ENCODE measurements at places on chromosomes 7 and 10.
A peak's percentile ranks its signal among the peaks of the same experiment; 100 is the strongest.

GRCh38 chr7:136687693-136688322 lies 180.6 kb upstream of the CHRM2 start:
- DNase-seq: peak; percentile 11

DNA sequence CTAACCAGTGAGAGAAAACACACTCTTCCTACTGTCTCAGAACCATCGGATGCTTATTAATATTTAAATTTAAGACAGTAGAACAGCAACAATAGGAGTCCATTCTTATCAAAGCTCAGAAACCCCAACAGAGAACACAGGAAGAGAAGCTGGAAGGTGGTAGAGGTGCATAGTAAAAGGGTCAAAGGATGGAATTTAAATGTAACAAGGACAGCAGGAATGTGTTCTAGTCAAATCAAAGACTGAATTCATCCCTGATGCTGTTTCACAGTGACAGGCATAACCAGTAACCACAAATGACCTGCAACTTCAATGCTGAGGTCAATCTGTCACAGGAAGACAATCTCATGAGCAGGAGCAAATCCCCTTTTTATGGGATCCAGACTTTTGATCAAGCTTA lies 1259.7 kb downstream of the XPNPEP1 start:
- no peak for DNase-seq

DNA sequence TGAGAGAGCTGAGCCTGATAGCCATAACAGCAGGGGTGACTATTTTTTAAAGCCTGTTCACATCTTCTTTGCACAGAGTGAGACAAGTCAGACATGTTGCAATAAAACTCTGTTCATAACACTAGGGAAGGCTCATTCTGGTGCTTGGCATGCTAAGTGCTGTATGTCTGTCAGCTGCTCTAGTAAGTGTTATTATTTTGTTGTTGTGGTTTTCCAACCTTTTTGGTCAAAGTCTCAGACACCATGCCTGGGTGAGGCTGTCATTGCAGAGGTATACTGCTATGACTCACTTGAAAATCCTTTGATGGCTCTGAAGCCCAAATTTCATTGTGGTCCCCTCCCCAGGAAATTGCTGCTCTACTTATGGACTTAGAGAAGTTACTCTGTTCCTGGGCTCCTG lies 129.7 kb downstream of the ADRA2A start:
- no peak for DNase-seq

- peak; percentile 6 for DNase-seq
These were observed 643.1 kb upstream of the SEMA3D start for GRCh38 chr7:85829817-85830432.

GRCh38 chr7:156100086-156100485 lies 287.8 kb upstream of the SHH start:
- no peak for DNase-seq

DNA sequence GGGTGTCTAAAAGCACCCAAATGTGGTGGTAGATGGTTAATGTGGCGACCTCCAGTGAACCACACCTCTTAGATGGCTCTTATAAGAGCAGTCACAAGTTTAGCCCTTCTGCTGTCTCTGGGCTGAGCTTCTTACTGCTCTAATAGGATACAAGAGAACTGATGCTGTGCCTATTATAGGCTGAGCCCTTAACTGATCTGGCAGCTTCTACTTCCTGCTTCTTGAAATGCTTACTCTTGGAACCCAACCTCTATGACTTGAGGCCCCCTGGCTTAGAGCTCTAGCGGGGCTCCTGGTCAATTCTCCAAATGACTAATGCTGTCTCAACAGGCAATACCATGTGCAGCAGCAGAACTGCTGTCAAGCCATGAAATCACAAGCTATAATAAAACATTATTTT lies 35.0 kb upstream of the LSM8 start:
- no peak for DNase-seq

GRCh38 chr7:39414224-39415035 lies 151.8 kb upstream of the YAE1 start:
- peak; percentile 74 for DNase-seq

DNA sequence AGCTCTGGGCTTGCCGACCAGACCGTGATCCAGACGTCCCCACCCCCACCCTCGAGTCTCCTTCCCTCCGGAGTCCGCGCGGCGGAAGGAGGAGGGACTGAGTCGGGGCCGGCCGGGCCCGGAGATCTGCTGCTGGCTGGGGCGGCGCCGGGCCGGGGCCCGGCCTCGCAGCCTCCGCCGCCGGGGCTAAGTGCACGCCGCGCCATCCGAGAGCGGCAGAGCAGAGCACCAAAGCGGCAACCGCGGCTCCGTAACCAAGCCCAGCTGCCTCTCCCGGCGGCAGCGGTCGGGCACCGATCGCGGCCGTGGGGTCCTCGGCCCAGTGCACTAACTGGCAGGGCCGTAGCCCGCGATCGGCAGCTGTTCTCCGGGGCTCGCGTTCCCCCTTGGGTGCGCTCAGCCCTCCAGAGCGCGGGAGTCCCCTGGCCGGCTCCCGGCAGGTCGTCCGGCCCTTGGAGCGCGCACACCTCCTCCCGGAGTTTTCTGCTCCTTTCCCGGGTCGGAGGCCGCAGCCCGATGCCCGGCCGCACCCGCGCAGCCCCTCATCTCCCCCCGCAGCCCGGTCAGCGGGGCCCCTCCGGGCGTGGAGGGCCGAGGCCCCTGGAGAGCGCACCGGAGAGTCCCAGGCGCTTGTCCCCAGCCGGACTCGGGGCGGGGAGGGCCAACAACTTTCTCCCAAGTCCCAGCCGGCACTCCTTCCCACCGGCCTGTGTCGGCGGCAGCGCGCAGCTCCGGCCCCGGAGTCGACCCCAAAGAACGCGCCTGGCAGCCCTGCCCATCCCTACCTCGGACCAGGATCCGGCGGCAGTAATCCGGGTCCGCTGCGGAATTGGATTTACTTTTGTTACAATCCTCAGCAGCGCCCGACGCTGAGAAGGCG lies 799 bp downstream of the VAX1 start:
- DNase-seq: peak; percentile 11

GRCh38 chr10:111316722-111317212 lies 239.9 kb downstream of the ADRA2A start:
- DNase-seq: no peak

GRCh38 chr7:138663725-138664710 lies 37.1 kb downstream of the SVOPL start:
- peak; percentile 15 for DNase-seq

DNA sequence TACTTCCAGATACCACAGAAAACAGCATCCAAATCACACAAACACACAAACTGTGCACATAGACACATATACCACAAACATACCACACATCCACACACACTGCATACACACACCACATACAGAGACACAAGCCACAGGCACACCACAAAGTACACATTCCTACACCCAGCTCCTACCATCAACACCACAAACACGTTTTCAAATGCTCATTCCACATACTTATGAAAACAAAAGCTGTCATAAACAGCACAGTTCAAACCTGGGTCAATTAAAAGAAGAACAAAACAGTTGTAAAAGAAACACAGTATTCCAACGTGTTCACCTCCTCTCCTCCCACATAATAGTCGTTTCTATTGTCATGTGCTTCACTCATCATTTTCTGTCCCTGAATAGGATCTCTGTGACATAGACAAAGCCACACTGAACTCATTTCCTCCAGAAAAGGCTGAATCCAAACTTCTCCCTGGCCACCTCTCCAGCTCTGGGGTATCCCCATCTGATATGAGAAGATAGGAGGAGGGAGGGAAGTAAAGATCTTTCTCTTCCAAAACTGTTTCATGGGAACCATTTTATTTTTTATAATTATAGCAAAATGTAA lies 89.2 kb downstream of the CXCL12 start:
- DNase-seq: no peak

GRCh38 chr7:70014472-70015177 lies 416.4 kb downstream of the AUTS2 start:
- DNase-seq: peak; percentile 61

- DNase-seq: no peak
These were observed 803.6 kb downstream of the SORCS1 start for GRCh38 chr10:106360870-106361269.

DNA sequence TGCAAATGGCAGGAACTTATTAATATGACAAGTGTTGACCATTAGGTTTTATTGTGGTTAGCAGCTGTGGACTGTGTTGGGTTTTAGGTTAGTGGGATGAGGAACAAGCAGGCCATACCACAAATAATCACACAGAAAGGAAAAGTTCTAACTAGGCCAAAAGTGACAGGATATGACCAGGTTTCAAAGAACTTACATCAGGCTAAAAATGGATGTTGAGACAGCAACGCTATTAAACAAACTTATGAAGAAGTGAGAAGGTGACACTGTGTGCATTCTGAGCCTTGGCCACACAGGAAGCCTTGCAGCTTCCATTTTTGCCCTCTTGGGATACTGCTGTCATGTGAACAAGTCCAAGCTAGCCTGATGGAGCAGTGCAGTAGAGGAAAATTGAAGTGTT lies 568.8 kb downstream of the HTR7 start:
- no peak for DNase-seq

- no peak for DNase-seq
These were observed 8.7 kb downstream of the ESYT2 start for GRCh38 chr7:158820656-158821055.

GRCh38 chr10:71623098-71623985 lies 96.2 kb downstream of the C10orf105 start:
- DNase-seq: no peak

GRCh38 chr10:24120646-24121045 lies 88.3 kb upstream of the KIAA1217 start:
- peak; percentile 29 for DNase-seq

DNA sequence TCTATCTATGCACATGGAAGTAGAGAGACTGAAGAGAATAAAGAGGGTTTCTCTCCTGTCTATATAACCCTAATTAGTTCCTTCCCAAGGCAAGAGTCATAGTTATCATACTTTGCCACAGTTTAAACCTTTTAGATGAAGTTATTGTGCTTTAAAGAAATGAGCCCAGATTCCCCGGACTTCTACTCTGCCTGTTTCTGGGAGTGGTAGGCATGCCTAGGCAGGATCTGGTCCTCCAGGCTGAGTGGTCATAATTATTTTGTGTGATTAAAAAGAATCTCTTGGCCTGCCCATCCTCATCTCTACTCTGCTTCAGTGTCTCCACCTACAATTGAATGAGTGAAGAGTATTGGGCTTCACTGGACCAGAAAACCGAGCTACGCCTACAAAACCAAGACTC lies 179.2 kb downstream of the IMMP2L start:
- DNase-seq: no peak

- no peak for DNase-seq
These were observed 34.6 kb upstream of the HSPB1 start for GRCh38 chr7:76267894-76268183.

DNA sequence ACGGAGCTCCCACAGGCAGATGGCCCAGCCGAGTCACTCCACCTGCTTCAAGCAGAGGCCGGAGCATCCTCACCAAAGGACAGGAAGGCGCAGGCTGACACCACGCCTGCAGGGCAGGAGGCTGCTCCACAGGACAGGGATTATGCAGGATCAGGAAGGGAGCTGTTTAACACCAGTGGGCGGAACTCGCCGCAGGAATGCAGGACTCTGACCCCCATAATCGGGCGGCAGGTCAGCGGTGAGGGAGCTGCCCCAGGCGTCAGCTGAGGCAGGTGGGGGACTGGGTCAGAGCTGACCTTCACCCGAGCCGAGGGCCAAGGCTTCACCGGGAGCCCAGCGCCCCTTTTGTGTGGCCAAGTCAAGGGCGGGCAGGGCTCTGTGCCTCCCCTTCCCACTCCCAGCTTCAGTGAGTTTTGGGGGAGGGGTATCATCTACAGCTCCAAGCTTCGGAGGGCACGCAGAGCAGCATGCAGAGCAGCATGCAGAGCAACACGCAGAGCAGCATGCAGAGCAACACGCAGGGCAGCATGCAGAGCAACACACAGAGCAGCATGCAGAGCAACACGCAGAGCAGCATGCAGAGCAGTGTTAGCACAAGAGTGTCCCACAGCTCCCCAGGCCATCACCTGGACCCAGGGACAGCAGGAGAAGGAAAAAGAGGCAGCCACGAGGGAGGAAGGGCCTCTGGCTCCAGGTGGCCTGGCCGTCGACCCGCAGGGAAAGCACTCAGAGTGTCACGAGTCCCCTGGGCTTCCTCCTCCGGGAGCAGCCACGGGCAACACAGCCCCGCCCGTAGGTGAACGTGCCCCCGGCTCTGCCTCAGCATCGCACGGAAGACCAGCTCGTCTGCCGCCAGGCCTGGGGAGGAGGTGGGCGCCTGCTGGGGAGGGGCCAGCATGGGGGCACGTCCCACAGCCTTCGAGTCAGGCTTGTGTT lies 151.7 kb upstream of the PPP2R2D start:
- no peak for DNase-seq

- no peak for DNase-seq
These were observed 16.2 kb downstream of the CCNY start for GRCh38 chr10:35352512-35352911.

GRCh38 chr7:159215076-159215475 lies 70.4 kb upstream of the VIPR2 start:
- no peak for DNase-seq

- DNase-seq: no peak
These were observed 17.0 kb downstream of the TMEM236 start for GRCh38 chr10:17768957-17769356.

DNA sequence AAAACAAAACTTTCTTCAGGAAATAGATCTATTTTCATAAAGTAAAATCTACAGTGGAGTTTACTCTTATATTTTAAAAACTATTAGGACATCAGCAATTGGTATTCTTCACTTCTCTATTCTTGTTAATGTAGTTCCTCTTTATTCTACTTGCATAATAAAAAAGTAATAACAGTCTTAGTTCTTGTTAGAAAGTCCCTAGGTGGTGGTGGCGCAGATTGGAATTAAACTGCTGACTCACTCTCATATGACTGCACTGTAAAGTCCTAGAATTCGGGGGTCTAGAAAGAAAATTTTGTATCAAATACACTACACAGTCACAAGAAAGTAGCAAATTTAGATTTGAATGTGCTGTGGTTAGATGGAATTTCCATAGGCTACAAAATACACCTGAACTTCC lies 44.6 kb upstream of the TES start:
- no peak for DNase-seq

GRCh38 chr10:119782981-119783664 lies 57.3 kb downstream of the INPP5F start:
- DNase-seq: no peak

GRCh38 chr7:106870983-106871410 lies 5.9 kb downstream of the PIK3CG start:
- DNase-seq: no peak

DNA sequence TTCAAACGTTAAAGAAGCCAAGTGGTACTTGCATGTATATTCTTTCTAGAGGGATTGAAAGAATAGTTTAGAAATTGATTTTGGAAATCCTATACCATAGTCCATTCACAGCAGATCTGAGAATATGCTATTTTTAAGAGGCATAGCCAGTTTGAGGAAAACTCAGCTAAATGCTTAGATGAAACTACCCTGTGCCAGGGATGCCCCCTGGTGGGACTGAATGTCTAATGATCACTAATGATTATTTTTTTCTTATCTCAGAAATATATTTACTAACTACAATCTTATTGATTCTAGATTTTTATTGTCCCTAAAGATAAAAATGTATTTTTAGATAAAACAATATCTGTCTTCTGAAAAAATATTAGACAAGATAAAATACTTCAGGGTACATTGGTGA lies 844.9 kb upstream of the PHF14 start:
- DNase-seq: no peak

Data from NCI-H2171 treated with DMSO at 0.1 percent for 48 hours (cell line).